ENCODE measurements at places on chromosomes 12 and 14. TPM values are rescaled to one million over a fixed set of nuclear protein-coding genes. Genes with fewer than 3 reads are reported as not detected.

DNA sequence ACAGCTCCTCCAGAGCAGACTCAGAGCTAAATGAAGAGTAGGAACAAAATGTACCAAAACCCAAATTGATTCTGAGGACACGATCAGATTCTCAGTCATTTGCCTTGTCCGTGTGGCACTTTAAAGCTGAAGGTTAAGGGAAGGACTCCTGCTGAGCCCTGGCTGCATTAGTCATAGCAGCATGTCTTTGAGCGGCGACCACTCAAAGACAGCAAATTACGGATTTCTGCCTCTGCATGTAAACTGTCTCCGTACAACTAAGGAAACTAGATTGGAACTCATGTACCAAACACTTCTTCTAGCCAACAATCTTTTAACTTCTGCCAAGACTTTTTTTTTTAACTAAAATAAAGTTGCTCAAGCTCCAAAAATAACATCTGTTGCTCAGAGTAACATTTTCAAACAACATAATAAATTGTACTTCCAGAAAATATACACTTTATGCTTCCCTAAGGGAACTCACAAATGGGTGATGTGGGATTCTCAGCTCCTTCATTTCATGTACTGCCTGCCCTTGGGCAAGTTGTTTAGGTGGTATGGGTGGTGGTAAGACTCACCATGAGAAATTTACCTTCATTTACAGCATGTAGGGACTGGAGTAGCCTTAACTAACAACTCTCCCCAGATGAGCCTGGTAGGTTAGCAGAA, 56.1 kb downstream of the RERG start:
- DNase-seq = peak; percentile 61

DNA sequence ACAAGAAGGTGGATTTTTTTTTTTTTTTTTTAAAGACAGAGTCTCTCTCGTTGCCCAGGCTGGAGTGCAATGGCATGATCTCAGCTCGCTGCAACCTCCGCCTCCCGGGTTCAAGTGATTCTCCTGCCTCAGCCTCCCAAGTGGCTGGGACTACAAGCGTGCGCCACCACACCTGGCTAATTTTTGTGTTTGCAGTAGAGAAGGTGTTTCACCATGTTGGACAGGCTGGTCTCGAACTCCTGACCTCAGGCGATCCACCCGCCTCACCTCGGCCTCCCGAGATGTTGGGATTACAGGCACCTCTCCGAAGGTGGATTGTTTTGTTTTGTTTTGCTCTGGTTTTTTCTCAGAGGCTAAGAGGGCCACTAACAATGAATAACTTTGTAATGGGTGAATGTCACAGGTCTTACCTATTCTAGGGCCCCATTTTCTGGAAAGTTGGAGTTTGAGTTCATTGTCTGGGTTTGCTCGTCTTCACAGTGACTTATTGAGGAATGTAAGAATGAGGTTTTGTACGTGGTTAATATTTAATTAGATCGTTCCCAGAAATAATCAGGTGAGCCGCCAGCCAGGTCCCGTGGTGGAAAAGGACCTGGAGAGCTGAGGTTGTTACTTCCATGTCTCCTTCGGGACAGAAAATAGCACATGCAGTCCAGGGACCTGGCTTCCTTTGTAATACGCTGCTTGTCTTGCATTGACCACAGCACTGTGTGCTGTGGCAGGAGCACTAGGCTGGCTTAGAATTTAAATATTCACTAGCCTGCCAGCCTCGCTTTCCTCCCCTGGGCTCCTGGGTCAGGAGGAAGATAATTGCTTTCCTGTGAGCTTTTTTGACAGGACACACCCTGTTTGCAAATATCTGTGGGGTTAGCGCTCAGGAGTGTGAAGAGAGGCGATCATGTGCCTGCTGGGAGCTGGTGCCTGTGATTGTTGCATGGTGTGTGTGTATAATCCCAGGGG, 2.3 kb downstream of the HIP1R start:
- no peak for DNase-seq

DNA sequence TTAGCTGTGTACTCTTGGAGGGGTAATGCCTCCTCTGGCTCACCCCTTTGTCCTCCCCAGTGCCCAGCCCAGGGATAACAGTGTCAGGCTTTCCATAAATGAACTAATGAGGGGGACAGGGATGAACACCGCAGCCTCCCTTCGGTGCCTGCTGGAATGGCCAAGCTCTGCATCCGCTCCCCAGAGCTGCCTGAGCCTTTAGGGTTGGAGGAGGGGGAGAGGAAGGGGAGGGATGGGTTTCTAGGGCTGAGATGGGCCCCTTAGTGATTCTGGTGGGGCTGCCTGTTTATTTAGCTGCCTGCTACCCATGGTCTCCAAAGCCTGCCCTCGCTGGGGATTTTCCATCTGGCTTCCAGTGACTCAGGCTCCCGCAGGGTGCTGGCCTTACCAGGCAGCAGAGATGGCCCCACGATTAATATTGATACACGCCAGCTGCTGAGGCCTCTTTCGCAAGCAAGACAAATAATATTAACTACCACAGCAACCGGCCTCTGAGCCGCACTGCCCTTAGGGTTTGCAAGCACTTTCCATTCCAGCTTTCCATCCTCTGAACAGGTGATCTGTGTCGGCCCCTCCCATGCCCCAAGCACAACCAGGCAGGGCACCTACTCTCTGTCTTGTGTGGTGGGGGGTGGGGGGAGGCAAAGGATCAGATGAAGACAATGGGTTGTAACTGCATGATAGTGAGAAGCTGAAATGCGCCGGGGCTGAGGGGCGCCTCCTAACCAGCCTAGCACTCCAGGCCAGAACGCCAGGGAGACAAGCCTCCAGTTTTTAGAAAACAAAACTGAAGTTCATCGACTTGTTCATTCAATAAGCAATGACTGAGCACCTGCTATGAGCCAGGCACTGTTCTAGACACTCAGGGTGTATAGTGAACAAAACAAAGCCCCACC, 56.7 kb downstream of the C14orf132 start:
- no peak for DNase-seq

DNA sequence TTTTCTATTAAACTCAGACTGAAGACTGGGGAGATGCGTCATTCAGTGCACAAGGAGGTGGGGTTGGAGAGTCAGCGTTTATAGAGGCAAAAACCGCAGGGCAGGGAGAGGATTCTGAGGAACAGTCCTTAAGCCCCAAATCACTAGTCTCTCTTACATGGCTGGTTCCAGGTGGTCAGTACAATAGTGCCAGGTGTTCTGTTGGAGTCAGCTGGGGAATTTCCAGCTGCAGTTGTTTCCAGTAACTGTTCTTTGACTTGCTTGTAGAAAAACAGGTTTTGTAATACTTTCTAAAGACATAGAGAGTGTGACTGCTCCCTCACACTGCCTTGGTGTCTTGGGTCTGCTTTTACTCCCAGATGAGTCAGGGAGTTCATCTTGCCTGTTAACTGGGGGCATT, 192.2 kb downstream of the TMTC3 start:
- DNase-seq = no peak

- peak; percentile 29 for DNase-seq
Measured at GRCh38 chr14:65156568-65157366, 54.5 kb upstream of the MAX start.

GRCh38 chr14:55383541-55384140, 28.0 kb downstream of the ATG14 start:
- DNase-seq = no peak

- DNase-seq = no peak
Measured at GRCh38 chr12:122085591-122085990, 7.0 kb downstream of the MLXIP start.

DNA sequence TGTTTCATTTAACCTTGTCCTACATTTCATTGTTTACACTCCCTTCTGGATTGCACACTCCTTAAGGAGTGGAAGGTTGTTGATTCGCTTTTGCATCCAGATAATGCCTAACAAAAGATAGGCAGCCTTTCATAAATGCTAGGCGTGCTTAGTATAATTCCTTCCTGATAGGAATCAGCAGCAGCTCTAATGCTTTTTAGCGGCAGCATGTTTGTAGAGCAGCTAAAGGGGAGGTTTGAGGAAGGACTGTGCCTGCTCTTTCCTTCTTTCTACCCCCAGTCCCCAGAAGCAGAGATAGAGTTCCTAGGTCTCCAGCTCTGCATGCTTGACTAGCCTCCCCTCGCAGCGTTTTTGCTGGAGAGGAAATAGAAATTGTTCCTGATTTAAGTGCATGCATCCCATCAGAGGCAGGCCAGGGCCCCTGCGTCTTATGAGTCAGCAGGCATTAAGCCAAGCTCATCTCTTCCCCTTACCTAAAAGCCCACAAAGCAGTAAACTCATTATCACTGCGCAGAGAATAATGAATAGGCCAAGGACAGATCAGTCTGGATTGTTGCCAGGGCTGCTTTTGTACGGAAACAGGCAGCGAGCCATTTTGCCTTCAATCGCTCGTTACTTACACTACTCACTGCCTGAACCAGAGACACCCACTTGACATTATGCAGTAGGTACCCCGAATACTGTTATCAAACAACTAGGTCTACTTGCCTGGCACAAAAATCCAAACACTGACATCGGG, 14.0 kb upstream of the TBPL2 start:
- peak; percentile 90 for DNase-seq

DNA sequence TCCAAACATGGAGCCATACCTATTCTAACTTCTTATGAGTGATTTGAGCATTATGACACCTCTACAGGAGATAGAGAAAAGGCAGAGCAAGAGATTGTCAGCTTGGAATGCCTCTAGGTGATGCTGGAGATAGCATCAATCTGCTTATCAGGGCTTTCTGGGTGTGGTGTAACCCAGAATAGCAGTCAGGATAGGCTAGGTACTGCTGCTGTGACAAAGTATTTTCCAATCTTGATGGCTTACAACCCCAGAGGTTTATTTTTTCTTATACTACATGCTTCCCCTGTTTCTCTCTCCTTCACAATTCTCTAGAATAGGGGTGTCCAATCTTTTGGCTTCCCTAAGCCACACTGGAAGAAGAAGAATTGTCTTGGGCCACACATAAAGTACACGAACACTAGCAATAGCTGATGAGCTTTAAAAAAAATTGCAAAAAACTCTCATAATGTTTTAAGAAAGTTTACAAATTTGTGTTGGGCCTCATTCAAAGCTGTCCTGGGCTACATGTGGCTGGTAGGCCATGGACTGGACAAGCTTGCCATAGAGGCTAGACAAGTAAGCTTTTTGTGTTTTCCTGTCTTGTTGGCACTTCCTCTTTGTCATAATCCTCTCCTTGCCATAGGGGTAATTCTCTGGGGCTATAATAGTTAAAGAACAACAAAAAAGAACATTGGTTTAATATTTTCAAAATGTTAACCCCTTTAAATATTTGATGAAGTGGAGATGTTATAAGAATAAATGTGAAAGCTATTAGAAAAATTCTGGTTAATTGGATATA, 123.9 kb upstream of the PMCH start:
- no peak for DNase-seq

GRCh38 chr14:85622986-85623685, 93.2 kb downstream of the FLRT2 start:
- DNase-seq = no peak

- DNase-seq = no peak
Measured at GRCh38 chr14:30243207-30243606, 315.6 kb upstream of the PRKD1 start.

- no peak for DNase-seq
Measured at GRCh38 chr12:66189486-66189843, 451 bp downstream of the IRAK3 start.

- DNase-seq = no peak
Measured at GRCh38 chr14:78610994-78611393, 440.8 kb downstream of the NRXN3 start.

- no peak for DNase-seq
Measured at GRCh38 chr14:50635141-50635540, 33.0 kb downstream of the SAV1 start.

The ZNF891 gene
- 2.6 TPM for total RNA-seq

The RNU4-1 gene
- total RNA-seq = 2,678 TPM

The RAN gene
- 859 TPM for total RNA-seq

The TMEM63C gene
- 19.5 TPM for total RNA-seq

The CIROP gene
- total RNA-seq = not detected

The SLC35F4 gene
- total RNA-seq = not detected

The MUCL1 gene
- total RNA-seq = not detected

The THAP2 gene
- 15.7 TPM for total RNA-seq

The LRFN5 gene
- 5.6 TPM for total RNA-seq

The SPX gene
- not detected for total RNA-seq
